T-helper 17 cell (primary cell): ENCODE measurements at places on chromosomes 3 and 15.

DNA sequence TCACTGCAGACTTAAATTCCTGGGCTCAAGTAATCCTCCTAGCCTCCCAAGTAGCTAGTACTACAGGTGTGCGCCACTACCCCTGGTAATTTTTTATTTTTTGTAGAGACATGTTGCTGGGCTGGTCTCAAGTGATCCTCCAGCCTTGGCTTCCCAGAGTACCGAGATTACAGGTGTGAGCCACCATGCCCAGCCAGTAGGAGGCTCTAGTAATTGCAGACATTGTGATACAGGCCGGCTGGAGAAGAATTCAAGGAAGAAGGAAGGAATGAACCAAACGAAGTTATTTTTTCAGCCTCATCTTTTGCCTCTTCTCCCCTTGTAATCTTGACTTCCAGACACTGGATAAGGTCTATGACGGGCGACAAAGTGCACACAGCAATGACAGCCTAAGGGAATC lies 3.2 kb upstream of the PPP4R2 start:
- DNase-seq = no peak

DNA sequence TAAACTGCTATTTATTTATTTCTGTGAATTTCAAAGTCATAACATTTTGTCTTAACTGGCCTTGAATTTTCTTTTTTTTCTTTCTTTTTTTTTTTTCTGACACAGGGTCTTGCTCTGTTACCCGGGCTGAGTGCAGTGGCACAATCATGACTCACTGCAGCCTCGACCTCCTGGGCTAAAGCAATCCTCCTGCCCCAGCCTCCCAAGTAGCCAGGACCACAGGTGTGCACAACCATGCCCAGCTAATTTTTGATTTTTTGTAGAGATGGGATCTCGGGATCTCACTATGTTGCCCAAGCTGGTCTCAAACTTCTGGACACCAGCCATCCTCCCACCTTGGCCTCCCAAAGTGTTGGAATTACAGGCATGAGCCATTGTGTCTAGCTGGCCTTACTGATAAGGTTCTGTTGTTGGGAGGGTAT lies 77.4 kb upstream of the TNFSF10 start:
- no peak for DNase-seq

GRCh38 chr3:53696401-53697172 lies 149.6 kb downstream of the CHDH start:
- DNase-seq = no peak

- no peak for DNase-seq
Measured at GRCh38 chr15:101604124-101604874, 47.9 kb downstream of the TM2D3 start.

DNA sequence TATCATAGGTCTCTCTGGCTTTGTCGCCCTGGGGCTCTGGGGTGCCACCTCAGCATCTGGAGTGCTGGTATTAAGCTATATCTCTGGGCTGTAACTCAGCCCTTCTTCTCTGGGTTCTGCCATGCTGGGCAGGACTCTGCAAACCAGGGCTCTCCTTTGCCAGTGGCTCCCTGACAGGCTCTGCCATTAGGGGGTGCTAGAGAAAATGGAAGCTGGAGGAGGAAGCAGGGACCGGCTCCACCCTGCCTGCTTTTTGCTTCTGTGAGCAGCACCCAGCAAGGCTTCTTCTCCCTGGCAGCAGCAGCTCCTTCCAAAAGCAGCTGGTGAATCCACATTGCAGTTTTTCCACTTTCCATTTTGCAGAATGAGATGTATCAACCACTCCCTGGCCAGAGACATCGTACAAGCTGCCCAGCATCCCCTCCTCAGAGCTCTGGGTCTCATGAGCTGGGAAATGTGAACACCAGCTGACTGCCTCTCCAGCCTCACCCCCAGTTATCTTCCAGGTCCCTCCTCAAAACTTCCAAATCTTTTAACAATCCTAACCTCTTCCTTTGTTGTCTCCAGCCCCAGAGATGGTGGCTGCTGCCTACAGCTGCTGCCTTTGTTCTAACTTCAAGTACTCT lies 165.0 kb downstream of the ABHD5 start:
- no peak for DNase-seq

DNA sequence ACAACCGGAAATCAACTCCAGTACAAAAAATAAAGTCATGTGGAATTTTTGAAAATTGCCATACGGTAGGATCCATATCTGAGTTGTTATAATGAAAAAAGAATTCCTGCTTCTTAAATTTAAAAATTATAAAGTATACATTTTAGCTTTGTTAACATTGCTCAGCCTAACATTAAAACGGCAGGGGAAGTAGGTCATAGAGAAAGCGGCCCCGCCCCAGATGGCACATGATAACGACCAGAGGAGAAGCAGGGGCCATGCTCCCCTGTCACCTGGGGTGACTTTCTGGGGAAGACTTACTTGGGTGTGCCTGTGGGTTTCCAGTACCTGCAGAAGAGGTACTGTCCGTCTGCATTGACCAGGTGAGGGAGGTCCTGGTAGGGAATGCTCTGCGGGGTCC lies 921 bp downstream of the MGLL start:
- no peak for DNase-seq

GRCh38 chr15:51348688-51349087 lies 7.2 kb downstream of the GLDN start:
- no peak for DNase-seq

GRCh38 chr15:39429898-39430357 lies 151.0 kb upstream of the THBS1 start:
- no peak for DNase-seq

DNA sequence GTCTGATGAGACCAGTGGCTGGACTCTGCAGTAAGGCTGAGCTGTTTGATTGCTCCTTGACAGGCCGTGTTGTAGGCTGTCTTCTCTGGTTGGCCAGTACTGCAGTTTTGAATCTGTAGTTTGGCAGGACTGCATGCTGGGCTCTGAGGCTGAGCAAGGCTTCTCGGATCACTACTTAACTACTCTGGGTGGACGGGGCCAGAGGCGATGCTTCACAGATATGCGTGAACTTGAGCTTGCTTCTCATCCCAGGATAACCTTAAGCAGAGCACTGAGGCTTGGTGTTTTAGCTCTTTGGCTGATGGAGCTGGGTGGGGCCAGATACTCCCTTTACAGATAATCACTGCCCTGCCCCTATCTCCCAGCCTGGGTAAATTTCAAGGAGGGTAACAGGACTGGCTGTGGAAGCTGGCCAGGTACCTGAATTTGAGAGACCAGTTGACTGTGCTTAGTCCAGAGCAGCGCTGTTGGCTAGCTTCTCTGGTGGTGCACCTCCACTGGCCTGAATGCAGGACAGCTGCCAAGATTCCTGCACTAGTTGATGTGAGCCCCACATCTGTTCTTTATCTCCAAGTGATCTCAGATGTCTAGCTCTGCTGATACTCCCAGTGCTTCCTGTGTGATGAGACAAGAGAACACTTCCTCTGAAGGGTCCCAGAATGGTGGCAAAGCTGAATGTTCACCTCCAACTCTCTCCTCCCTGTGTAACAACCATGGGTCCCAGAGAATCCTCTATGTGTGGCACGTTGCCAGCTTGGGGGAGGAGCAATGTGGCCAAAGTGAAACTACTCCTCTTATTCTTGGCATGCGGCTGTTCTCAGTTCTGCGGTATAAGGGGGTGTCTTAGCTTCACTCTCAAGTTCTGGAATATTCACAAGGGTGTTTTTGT lies 37.9 kb downstream of the RPL39L start:
- peak; percentile 38 for DNase-seq

GRCh38 chr15:85681386-85681785 lies 113.3 kb downstream of the KLHL25 start:
- no peak for DNase-seq

DNA sequence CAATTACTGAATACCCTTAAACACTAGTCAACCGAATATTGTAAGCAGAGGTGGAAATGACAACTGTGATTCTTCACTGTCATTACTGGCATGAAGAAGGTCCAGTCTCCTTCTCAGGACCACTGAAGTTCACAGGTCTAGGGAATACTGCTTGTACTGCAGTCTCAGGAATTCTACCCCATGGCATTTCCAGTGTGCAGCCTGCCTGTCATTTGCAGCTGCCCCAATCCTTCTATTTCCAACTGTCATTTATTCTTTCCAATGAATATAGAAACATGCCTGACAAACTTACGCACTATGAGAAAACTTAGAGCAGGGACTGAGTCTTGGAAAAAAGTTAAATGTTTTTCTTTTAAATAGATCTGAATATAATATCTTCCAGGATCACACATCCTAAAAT lies 308.0 kb upstream of the THBS1 start:
- no peak for DNase-seq

DNA sequence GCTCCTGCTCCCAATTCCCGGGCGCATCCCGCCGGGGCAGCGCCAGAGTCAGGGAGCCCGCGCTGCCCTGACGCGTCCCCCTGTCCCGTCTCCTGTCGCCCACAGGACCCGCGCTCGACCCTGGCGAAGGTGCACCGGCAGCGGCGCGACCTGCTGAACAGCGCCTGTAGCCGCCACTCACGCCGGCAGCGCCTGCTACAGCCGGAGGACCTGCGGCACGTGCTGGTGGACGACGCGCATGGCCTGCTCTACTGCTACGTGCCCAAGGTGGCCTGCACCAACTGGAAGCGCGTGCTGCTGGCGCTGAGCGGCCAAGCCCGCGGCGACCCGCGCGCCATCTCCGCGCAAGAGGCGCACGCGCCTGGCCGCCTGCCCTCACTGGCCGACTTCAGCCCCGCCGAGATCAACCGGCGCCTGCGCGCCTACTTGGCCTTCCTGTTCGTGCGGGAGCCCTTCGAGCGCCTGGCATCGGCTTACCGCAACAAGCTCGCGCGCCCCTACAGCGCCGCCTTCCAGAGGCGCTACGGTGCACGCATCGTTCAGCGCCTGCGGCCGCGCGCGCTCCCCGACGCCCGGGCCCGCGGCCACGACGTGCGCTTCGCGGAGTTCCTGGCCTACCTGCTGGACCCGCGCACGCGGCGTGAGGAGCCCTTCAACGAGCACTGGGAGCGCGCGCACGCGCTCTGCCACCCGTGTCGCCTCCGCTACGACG lies 16.9 kb downstream of the C3orf22 start:
- DNase-seq = peak; percentile 7

GRCh38 chr3:155184011-155184410 lies 103.9 kb downstream of the MME start:
- DNase-seq = no peak

DNA sequence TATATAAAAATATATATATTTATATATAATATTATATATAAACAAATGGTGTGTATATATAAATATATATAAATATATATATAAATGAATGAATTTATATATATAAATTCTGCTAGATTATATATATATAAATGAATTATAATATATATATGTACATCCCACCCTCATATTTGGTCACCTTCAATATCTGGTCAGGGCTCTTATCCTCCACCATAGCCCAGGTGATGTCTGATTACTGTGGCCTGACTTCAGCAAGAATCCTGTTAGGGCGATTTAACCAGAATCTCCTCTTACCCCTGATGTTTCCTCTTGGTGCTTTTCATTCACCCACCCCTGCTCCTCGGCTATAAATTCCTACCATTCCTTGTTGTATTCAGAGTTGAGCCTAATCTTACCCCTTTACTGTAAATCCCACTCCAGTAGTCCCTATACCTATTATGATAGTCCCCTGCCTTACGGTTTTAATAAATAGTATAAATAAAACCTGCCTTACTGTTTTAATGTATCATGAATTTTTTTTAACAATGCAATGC lies 439.6 kb downstream of the PLOD2 start:
- no peak for DNase-seq

- DNase-seq = no peak
Measured at GRCh38 chr3:33447958-33448357, 7.8 kb upstream of the UBP1 start.

DNA sequence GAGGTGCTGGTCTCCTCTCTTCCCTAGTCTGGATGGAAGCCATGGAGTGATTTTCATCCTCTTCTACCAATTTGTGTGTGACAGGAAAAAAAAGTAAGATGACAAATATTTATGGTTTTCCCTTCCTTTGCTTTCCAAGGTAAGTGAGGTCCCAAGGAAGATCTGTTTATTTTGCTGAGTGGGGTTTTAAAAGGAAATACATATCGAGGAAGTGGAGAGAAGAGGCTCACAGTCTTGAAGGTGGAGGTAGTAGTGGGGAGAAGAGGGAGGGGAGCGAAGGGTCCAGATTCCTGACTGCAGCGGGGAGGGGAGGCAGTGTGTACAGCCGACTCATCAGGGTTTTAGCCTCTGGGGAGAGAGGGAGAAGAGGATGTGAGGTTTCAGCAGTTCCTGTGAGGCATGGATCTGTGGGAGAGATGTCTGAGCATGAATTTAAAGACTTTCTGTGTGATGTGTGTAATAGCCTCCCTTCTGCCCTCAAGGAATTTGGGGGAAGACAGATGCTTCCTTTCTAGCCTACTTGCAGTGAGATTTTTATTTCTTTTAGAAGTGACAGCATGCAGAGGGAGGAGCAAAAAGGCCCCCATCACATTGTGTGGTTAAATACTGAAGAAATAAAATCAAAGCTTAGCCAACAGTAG lies 272.4 kb downstream of the THRB start:
- DNase-seq = no peak

GRCh38 chr3:113794526-113794925 lies 44.1 kb upstream of the GRAMD1C start:
- DNase-seq = no peak

DNA sequence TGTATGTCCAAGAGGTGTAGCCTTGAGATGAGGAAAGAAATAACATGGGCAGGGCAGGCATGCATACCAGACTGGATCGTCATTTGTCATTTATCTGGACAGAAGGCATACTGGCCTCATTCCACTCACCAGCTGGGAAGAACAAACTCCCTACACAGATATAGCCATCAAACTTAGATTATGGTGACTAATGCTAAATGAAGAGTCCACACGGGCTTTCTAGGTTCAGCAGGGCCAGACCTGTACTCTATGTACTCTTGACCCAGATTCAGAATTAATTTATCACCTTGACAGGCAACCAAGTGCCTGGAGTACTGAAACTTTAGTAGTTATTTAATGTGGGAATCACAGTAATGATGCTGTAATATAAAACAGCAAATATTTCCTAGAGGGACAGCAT lies 164.3 kb upstream of the IL12A start:
- no peak for DNase-seq

DNA sequence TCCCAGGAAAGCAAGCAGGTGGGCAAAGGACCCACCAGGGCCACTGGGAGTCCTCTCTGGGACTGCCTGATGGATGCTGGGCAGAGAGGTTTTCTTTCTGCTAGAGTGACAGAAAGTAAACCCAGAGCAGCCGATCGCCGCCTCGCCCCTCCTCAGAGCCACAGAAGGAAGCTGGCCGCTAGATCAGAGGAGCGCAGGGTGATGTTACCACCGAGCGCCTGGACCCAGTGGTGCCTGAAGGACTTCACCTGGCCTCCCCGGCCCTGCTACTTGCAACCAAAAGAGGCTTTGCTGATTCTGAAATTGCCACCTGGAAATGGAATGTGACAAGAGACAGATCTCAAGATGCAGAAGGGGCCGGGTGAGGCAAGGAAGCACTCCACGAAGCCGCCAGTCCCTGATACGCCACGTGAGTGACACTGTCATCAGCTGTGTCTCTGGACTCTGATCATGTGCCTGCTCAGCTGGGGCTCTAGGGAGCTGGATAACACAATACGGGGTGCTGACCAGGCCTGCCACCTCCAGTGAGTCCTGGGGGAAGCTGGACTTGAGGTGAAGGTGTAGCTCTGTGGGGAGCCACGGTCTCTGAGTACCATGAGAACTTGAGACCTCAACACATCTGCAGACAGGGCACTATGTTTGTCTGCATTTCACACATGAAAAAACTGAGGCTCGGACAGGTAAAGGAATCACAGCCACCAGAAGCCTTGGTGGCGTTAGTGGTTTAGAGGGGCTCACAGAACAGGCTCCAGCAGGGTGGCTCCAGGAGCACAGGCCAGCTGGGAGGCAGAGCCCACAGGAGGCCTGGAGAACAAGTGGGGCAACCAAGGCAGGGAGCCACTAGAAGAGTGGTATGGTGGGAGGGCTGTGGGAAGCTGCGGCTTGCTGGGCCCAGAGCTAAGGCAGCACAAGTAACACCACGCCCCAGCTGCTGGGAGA lies 137.9 kb upstream of the PRR20G start:
- no peak for DNase-seq
